ENCODE measurements at places on chromosomes 7 and 10.
A peak's percentile ranks its signal among the peaks of the same experiment; 100 is the strongest.

- DNase-seq = no peak
Observed at GRCh38 chr10:29731760-29732159, 97.0 kb upstream of the SVIL start.

- DNase-seq = peak; percentile 18
Observed at GRCh38 chr10:18607503-18608378, 43.6 kb downstream of the NSUN6 start.

DNA sequence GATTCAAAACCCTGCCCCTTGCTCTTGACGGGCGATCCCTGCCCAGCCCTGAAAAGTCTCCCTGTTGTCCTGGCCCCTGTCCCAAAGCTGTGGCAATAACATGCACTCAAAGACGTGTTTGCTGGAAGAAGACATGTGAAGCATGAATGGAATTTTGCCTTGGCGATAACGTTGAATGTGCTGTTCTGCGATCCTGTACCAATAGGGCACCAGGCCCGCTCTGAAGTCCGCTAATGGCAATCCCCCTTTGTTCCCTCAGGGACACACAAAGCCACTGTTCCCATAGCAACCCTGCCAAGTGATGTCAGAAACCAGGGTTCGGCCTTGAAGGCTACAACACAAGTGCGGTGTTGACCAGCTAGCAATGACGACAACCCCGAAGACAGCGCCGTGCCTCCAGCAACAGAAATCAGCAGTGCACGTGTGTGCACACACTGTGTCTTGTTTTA, 284.6 kb downstream of the KLF6 start:
- no peak for DNase-seq

DNA sequence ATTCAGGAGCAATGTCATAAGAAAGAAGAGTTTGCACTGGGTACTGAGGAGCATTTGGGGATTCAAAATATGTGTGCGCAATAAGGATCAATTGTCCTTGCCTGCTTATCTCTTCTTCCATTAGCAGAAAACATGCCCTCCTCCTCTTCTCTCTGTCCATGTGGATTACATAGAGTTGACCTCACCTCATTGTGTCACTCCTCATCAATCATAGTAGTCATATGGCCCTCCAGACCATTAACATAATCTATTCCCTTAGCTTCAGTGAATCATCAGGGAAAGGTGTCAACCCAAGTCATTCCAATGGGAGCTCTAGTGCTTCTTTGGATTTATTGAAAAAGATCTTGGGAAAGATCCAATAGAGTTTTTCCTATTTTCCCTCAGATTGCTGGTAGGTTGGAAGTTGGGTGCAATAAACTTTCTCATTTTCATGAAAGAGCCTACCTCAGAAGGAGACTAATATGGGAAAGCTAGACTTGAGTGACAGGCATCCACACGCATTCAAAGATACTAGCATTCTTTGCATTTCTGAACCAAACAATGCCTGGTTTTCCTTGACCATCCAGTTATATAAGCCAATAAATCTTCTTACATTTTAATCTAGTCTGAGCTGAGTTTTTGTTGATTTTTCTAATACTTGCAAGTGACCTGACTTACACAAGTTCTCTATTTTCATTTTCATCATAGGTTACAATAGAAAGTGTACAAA, 71.5 kb upstream of the FAM13C start:
- no peak for DNase-seq

GRCh38 chr10:60444494-60445064, 54.9 kb upstream of the ANK3 start:
- no peak for DNase-seq

DNA sequence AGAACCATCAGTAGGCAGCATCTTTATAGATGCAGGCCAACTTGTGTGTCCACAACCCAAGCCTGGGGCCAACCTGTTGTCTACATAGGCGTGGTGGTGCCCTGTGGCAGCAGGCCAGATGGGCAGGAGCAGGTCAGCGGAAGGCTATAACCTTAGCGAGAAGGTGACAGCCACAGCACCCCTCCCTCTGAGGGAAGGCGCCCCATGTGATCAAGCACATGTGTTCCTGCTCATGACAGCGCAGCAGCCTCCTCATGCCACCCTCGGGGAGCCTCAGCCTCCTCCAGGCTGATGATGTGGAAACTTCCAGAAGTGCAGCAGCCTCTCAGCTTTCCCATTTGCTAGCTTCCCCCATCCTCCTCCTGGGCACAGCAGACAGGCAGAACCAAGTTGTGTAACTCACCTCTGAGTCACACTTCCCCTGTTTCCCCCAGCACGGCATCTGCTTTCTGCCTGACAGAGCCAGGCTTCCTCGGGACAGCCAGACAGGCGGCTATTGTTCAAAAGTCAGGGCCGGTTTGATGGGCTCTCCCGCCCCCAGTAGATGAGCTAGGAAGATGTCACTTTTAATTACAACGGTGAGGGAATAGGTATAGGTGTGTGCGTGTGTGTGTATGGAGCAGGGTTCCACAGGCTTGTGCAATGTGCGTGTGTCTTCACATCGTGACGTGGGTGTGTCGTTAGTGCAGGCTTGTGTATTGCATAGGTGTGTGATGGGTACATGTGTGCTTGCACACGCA, 312.0 kb upstream of the ZMIZ1 start:
- DNase-seq = no peak

GRCh38 chr10:70315815-70316214, 32.0 kb upstream of the NPFFR1 start:
- no peak for DNase-seq

GRCh38 chr7:107638594-107638993, 22.0 kb upstream of the SLC26A4 start:
- DNase-seq = peak; percentile 68

DNA sequence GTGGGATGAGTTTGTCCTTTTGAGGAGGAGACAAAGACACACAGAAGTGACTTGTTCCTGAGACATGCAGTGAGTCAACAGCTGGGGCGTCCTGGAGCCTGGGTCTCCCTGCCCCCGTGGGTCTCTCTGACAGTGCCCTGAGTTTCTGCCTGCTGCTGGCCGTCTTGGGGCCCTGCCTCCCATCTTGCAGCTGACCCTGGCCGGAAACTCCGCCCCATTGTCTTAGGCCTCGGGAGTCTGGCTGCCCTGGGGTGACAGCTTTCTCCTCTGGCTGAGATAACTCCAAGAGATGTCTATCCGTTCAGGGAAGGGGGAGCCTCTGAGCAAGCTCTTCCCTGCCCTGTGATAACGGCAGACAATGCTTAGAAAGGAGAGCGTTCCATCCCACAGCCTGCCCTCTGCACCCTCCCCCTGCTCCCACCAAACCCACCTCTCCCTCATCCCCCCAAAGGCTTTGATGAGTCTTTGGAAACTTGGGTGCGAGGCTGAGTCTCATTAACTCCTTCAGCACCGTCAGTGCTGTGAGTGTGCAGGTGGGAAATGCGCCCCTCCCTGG, 69.5 kb upstream of the PODXL start:
- no peak for DNase-seq

GRCh38 chr10:59757966-59758365, 4.7 kb upstream of the MRLN start:
- no peak for DNase-seq
